ENCODE measurements at places on chromosomes 5 and 9.

DNA sequence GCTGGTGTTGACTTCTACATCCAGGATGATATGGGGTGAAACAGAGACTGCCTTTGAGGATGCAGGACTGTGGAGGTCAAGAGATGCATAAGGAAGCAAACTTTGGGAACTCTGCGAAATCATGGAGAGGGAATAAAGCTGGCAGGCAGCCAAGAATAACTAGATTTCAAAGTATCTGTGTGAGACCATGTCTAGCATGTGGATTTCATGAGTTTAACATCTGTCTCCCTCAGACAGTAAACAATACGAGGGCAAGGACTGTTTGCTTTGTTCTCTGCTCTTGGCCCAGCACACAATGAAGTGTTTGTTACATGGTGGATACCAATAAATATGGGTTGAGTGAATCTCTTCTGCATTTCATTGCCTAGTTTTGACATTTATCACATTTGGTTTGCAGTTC lies 71.3 kb downstream of the RASEF start:
- no peak for DNase-seq

DNA sequence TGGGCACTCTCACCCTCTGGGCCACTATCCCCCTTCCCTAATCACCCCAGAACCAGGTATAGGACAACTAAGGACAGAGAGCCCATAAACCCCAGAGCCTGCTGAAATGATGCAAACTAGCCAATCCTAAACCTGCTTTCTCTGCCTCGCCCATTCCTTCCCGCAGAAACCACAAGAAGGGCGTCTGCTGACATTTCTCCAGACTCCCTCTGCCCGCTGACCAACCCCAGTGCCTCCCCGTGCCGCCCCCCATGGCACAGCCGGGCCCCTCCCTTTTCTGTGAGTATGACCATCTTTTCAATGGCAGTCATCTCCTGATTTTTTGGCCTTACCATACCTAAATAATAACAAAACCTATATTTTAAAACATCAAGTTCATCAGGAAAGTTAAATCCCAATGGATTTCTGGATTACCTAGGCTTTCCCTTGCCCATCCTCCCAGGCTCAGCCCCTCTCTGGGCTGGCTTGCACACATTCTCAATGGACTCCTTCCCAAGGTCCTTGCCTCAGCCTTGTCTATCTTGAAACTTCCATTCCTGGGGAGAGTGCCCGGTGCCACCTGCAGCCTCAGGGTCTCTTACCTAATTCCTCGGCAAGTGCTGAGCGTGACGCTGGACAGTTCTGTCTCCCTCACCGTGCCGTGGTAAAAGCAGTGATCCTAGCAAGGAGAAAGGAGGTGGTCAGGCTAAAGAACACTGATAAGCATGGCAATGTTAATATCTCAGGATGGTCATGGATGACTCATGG lies 45.2 kb downstream of the ADAM19 start:
- DNase-seq = no peak

- DNase-seq = peak; percentile 25
Observed at GRCh38 chr5:137822158-137822764, 45.4 kb upstream of the MYOT start.

GRCh38 chr5:35041261-35041660 lies 6.5 kb downstream of the AGXT2 start:
- DNase-seq = no peak

DNA sequence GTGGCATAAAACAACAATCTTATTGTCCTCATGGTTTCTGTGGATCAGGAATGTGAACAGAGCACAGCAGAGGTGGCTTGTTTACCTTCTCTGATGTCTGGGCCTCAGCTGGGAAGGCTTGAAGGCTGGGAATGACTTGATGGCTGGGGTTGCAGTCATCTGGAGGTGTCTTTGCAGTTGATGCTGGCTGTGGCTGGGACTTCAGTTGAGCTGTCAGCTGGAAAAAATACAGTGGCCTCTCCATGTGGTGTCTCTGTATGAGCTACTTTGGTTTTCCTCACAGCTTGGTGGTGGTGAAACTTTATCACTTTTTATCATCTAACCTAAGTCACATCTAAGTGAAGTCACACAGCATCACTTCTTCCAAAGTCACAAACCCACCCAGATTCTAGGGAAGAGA lies 24.7 kb upstream of the STX17 start:
- no peak for DNase-seq

DNA sequence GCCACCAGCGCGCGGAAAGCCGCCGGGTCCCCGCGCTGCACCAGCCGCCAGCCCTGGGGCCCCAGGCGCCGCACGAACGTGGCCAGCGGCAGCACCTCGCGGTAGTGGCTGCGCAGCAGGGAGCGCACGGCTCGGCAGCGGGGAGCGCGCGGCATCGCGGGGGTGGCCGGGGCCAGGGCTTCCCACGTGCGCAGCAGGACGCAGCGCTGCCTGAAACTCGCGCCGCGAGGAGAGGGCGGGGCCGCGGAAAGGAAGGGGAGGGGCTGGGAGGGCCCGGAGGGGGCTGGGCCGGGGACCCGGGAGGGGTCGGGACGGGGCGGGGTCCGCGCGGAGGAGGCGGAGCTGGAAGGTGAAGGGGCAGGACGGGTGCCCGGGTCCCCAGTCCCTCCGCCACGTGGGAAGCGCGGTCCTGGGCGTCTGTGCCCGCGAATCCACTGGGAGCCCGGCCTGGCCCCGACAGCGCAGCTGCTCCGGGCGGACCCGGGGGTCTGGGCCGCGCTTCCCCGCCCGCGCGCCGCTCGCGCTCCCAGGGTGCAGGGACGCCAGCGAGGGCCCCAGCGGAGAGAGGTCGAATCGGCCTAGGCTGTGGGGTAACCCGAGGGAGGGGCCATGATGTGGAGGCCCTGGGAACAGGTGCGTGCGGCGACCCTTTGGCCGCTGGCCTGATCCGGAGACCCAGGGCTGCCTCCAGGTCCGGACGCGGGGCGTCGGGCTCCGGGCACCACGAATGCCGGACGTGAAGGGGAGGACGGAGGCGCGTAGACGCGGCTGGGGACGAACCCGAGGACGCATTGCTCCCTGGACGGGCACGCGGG lies at the start of gene TERT:
Gene TERT (minus strand): TSS at position 234 of the 815 bp plus-strand sequence. CDS start 79 bp downstream, at position 155.
- no peak for DNase-seq

GRCh38 chr9:108996643-108997042 lies 16.7 kb downstream of the CTNNAL1 start:
- DNase-seq = no peak

DNA sequence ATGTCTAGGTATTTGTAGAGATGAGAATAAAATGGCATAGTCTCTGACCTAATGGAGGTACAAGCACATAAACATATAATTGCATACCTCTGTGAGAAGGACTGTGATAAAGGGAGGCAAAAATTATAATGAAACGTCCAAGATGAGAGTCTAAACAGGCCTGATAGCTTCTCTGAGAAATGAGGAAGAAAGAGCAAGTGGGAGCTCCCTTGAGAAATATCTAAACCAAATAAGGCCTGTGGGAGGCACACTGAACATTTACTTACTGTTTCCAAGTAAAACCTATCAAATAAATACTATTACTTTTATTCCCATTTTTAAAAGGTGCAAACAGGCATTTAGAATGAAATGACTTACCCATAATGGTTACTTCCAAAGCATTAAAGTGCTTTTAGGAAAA lies 125.6 kb upstream of the PAPPA start:
- DNase-seq = no peak

- no peak for DNase-seq
Observed at GRCh38 chr9:121888438-121888775, 204.7 kb downstream of the TTLL11 start.

- DNase-seq = no peak
Observed at GRCh38 chr9:96514108-96514799, 64.3 kb downstream of the HABP4 start.

DNA sequence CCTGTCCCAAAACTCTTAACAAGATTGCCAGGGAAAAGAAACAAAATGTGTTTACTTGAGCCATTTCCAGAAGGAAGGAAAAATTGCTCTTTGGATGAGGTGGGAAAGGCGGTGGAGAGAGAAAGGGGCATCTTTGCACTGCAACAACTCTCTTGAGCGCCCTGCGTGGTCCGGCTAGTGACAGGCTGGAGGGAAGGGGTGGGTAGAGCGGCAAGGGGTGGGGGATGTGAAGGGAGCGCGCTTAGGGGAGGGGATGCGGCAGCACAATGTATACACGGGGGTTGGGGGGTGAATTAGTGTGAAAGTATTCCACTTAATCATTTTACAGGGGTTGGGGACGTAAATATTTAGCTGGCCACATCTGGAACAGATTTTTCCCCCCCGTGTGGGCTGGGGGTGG lies 1.3 kb downstream of the FGF10 start:
- no peak for DNase-seq

DNA sequence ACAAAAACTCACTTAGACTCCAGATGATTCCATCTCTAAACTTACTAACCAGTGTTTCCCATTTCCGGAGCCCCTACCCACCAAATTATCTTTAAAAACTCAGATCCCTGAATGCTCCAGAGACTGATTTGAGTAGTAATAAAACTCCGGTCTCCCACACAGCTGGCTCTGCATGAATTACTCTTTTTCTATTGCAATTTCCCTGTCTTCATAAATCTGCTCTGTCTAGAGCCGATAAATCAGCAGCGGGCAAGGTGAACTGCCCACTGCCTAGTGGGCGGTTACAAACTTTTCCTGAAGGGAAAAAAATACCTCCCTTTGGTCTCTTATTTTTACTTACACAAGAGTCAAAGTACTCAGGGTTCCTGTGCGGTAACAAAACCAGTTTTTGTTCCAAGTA lies 624.4 kb upstream of the RORB start:
- DNase-seq = no peak
